HL-60 (cell line): ENCODE measurements at places on chromosomes 7 and 10.

GRCh38 chr10:65861249-65861648 lies 1064.6 kb upstream of the LRRTM3 start:
- DNase-seq, result no peak

GRCh38 chr10:89327803-89328441 lies at the start of gene IFIT3:
Gene IFIT3 (plus strand): TSS chr10:89327997. CDS start chr10:89328074, 77 bp downstream.
- peak; percentile 29 for DNase-seq

- DNase-seq, result no peak
Observed at GRCh38 chr10:22893781-22894180, 34.1 kb upstream of the ARMC3 start.

DNA sequence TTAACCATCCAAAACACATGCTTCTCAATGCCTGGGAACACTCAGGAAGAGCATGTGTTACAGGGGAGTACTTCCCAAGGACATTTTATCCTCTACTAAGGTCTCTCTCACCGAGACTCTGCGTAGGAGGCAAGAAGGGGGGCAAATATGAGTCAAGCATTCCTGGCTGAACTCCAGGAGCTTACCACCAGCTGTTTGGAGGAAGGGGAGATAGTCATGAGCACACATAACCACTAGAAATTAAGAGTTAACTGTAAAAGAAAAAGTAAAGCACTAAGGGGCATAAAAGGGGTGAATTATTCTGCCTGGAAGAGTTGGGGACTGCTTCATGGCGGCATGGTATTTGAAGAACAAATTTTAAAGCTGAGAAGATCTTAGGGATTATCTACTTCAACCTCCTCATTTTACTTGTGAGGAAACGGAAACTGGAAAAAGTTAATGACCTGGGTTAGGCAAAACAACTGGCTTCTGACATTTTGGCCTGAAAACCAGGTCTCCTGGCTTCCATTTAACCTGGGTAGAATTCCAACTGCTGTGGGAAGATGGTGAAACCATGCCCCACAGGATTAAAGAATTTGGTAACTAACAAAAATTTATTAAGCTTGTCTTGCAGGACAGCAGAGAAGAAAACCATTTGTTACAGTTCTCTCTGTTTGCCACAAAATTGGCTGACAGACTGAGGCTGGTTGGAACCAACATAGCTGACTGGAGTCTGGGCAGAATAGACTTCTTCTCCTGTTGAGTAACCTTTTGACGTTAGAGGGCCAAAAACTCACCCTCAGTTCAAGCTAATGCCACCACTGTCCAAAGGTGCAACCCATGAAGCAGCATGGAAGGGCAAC lies 85.5 kb downstream of the SLC25A13 start:
- DNase-seq, result no peak

DNA sequence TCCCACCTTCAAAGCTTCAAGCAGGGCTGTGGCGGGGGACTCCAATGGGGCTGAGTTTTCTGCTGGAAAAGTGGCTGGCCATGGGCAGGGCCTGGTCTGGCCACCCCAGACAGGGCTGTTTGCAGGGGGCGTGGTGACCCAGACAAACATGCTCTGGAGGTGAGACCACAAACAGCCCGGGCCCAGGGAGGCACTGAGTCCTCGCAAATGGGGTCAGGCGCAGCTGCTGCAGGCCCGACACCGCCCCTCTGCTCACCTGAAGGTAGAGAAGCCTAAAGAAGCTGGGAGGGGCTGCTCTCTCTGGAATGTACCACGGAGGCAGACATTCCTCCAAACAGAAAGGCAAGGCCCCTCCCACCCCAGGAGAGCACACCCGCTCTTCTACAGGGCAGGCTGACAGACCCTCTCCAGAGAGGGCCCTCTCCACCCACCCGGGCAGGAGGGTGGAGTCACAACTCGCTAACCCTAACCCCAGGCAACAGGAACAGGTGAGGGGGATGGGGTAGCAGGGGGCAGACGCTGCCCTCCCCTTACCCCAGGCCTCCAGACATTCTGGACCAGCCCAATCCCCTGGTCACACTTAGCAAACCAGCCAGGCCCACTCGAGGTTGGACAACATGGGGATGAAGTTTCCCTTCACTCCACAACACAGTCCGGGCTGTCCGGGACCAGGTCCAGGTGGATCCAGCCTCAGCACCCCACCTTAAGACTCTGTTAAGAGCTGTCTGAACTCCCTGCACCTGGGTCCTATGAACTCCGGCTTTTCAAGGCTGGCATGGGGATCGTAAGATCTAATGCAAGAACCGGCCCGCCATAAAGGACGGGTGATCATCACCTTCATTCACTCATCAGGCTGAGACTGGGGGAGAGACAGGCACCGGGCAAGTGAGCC lies 32.3 kb downstream of the OAT start:
- no peak for DNase-seq

DNA sequence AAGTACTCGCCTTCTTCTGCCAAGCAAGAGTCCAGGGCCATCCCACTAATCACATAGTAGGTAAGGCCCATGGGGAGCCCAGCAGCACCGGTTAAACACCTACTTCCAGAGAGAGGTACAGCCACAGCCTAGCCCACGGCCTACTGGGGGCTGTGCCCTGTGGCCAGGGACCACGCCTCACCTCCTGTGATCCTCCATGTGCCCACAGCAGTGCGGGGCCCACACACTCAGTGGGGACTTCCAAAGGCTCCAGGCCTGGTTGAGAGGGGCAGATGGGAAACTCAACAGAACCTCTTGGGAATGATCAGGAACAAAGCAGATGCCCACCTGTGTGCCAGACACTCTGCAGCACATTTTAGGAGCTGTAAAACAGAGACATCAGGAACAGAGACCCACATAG lies 19.7 kb downstream of the AFAP1L2 start:
- DNase-seq, result no peak

DNA sequence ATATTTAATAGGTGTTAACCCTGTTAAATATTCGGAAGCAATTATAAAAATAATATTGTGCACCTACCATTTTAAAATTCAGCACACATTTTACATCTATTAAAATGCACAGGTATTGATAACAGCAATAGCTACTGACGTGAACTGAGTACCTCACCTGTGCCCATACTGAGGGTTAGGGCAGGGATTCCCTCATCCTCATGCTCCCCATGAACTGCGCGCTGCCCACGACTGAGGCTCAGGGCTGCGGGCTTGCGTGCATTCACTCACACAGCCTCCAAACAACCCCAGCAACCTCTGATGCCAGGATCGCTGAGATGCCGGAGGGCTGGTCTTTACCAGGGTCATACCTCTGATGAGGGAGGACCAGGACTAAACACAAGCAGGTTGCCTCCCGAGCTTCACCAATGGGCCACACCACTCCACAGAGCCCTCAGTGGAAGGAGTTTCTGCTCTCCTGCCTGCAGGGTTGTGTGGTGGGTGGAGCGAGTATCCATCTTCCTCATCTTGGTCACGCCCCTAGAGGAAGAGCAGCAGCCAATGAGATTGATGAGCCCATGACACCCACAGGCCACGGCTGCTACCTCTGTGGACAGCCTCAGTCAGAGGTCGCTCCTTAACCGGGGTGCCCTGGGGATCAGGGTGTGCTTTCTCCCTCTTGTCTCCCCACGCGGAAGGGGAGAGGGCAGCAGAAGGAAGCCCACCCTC lies 478.3 kb downstream of the TNS3 start:
- no peak for DNase-seq

GRCh38 chr7:131305152-131305551 lies 22.5 kb upstream of the MKLN1 start:
- no peak for DNase-seq

DNA sequence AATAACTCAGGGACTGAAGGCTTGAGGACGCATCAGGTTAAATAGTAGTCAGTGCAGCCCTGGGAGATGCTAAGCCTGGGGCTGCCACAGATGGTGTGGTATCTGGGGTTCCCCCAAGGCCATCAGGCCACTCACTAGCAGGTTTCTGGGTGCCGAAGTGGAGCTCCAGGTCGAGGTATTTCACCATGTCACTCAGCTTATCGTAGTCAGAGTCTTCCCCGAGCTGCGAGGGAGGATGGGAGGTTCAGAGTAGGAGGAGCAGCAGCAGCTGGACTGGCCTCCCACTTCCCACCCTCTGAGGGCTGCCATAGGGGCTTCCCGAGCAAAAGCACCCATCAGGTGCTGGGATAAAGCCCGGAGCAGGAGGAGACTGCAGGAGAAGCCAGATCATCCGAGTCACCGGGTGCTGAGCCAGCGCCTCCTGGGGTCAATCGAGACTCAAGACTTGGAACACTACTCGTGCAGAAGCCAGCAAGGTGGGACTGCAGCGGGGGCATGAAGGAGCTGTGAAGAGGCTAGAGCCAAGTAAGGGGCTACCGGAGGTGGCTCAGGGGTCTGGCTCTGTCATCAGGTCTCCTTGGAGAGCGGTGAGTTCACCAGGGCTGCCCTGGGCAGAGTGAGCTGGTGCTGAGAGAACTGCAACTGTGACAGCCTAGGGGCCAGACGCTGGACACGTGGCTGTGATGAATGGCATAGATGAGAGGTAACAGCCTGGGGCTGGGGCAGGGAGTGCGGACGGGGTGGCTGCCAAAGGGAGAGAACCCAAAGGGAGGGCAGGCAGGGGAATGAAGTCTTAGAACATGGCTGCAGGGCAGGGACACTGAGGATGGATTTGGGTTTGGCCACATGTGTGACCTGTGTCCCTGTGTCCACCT lies 45.3 kb downstream of the GRID2IP start:
- no peak for DNase-seq

- no peak for DNase-seq
Observed at GRCh38 chr10:58734116-58734515, 221.4 kb downstream of the BICC1 start.

DNA sequence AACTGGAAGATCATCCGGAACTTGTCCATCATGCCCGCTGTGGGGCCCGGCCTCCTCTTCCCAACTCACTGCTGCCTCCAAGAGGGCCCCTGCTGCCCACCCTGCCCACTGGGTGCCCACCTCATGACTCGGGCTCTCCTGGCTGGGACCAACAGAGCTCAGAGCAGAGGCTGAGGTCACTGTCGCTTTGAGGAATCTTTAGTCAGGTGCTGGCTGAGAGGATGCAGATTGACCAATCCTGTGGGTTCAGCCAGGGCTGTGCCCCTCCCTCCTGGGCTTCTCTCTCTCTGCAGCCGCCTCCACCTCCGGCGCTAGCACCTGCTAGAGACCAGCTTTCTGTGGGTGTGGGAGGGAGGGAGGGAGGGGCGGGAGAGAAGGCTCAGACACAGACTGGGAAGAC lies at the start of gene CALHM1:
Gene CALHM1, minus strand, starts transcription at position 181 of the 400 bp plus-strand sequence. Its CDS starts 149 bp downstream, at position 32.
- DNase-seq, result peak; percentile 74

DNA sequence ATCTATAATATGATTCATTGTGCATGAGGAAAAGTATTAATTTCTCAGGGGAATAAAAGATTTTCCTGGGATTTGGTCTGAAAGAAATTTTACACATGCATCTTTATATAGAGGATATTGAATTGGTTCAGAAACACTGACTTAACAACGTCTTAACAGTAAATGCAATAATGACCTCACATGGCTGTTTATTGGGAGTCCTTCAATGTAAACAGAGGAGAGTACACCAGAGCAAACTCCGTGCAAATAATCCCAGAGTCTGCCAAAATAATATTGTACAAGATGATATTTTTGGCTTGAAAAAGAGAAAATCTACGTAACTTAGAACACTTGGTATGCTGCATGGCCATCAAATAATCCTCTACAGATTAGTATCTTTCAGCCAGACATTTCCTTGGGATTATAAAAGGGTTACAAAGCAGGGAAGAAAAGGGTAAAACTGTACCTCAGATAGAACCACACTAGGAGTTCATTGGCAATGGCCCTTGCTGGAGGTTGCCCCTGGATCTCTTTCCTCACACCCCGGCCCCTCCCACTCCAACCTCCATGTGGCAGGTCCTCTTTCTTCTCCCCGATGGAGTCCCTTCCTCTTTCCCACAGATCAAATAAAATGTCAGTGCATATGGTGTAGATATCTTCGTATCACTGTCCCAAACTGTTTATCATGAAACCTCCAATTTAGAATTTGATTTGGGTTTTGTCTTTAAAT lies 196.4 kb downstream of the EVX1 start:
- DNase-seq, result peak; percentile 11

DNA sequence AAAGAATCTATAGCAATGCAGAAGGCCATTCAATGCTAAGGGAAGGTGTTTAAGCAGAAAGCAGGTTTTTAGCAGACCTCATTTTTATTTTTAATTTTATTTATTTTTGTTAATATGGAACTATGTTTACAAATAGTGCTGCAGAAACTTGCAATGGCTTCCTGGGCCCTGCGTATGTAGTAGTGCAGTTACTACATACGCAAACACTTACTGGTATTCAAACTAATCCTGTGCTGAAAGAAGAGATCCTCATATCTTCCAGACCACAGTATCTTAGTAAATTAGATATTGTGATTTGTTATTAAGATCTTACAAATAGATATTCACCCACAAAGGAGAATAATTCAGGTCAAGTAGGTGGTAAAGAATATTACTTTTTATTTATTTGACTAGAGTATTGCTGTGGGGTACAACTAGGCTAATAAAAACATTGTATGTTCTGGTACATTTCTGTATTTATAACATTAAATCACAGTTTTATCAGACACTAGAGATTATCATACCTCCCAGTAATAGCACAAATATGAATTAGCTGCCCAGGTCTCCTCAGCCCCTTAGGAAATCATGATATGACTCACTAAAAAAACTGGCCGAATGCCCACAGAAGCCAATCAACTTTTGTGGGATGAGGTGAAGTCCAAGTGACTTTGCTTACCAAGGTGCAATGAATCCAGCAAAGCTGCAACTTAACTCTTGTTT lies 57.6 kb downstream of the RNLS start:
- DNase-seq, result no peak

GRCh38 chr7:133253519-133253875 lies 619 bp downstream of the EXOC4 start:
- DNase-seq, result no peak

GRCh38 chr10:136465-136762 lies 1.2 kb downstream of the ZMYND11 start:
- DNase-seq, result no peak

DNA sequence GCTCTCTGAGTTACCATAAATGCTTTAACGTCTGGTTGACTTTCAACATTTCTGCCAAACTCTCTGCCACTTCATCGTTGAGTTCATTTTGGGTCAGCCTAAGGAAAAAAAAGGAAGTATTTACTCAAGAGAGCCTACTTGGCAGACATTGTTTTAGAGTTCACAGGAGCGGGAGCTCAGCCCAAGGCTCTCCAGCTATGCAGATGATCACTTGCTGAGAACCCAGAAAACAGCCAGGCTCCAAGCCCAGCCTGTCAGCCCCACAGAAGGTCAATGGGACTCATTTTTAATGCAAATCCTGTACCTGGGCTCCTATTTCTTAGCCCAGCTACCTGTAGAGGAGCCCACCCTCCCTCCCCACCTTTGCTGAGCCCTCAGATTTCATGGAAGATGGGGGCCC lies 45.5 kb downstream of the NOD1 start:
- peak; percentile 73 for DNase-seq

GRCh38 chr7:129205987-129206785 lies 17.8 kb downstream of the SMO start:
- no peak for DNase-seq

DNA sequence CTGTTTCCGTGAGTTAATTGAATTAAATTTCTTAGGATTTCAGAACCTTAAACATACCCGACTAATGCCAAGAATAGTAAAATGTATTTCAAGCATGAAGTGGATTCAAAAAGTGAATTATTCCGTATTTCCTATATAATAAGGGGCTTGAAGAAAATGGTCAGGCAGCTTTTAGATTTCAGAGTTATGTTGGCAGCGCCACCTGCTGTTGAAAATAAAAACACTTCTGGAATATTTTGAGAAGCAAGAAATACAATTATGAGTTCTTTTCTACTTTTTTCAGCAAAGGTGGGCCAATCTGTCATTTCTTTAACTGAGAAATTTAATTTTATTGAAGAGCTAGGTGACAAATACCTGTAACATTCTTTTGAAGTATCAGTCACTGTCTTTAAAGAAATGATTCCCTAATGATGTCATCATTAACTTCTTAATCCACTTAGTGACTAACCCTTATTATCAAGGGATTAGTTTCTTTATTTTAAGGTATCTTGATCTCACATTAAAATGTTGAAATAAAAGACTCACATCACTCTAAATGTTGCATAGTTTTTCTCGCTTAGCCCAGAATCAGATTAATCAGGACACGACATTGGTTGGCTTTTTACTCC lies 36.6 kb upstream of the AGR3 start:
- peak; percentile 17 for DNase-seq
